ENCODE measurements at places on chromosomes 11 and 22.
A peak's percentile ranks its signal among the peaks of the same experiment; 100 is the strongest.

- DNase-seq: no peak
Measured at GRCh38 chr11:6219359-6219758, 14.0 kb downstream of the C11orf42 start.

GRCh38 chr11:31652528-31652927, 143.0 kb downstream of the ELP4 start:
- no peak for DNase-seq

GRCh38 chr11:8711895-8712442, 29.4 kb downstream of the RPL27A start:
- DNase-seq: no peak

GRCh38 chr11:1112351-1113191, 37.9 kb downstream of the MUC2 start:
- DNase-seq: peak; percentile 10

DNA sequence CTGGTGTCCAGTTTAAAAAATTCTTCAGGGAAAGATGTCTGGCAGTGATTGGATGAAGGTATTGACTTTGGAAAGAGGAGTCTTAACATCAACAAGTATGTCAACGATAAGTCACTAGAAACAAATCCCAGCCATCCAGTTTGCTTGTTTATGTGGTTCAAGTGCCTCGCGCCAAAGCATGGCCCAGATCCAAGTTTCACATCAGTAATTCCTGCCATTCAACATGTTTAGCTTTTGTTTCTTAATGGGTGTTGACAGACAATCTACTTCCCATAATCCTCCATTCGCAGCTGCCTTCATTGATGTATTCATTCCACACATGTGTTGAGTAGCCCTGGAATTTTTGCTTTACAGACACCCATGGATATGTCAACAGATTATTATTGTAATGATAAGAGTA, 77.8 kb downstream of the UBASH3B start:
- no peak for DNase-seq
